CD8-positive, alpha-beta T cell (primary cell): ENCODE measurements at places on chromosomes 1 and 21.

DNA sequence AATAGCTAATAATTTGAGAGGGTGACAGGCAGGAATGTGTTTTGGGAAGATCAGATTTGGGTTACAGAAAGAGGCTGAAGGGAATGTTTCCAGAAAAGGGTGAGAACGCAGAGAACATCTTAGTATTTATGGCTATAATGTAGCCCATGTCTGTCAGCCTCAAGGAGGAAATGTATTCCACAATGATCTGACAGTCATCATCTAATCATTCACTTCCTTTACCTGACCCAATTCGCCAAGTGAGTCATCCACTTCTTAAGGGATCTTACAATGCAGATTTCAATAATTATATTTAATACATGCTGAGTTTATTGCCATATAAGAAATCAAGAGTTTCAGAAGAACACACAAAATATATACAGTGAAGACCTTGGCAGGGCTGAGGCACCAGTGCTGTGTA is 10.8 kb downstream of the TRIM45 start:
- DNase-seq, result no peak

DNA sequence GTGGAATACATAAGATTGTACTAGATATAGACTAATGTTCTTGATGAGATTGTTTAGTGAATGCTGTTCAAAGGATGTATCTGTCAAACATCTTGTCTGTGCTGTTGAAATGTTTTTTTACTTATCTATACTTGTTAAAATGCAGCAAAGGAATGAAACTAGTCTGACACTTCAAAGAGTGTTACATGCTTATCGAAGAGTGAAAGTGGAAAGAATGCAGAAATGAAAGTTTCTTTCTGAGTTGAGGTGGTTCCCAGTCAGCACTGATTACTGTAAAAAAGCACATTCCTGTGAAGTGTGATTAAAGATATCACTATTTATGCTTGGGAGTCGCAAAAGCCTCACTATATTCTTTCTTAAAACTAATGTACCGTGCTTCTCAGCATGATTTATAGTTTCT is 1225.2 kb downstream of the NCAM2 start:
- no peak for DNase-seq

DNA sequence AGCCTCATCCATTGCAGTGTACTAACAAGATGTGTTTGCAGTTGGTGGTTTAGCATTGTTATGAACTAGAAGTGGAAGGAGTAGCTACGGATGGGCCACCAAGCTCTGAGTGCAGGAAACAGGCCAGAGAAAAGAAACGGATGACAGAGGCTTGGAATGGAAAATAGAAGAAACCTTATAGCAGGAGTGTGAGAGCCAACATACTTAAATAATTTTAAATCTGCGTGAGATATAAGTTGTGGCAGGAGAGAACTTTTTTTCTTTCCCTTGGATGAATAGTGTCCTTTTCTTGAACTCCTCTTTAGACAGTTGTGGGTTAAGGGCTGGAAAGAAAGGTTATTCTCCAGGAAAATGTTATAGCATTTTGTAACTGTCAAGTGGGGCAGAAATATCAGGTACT is 54.2 kb downstream of the RGL1 start:
- no peak for DNase-seq

GRCh38 chr1:224502459-224503160 is 68.0 kb upstream of the WDR26 start:
- DNase-seq, result no peak

- DNase-seq, result no peak
Measured at GRCh38 chr1:93106226-93106625, 27.1 kb downstream of the MTF2 start.

DNA sequence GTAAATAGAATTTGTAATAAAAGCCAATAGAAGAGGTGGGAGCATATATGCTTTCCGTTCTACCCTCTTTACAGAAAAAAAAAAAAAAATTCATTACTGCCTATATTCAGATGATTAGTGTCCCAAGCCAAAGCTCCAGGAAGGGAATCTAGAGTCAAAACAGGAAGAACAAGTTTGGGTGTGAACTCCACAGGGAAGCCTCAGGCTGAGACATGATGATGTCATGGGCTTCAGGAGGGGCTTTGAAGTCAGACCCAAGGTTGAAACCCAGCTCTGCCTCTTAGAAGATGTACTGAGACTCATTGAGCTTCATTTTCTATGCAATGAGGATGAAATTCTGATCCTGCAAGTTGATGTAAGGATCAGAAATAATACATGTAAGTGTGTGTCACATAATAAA is 250.0 kb upstream of the ADGRL2 start:
- DNase-seq, result no peak

GRCh38 chr1:171495444-171495843 is 10.1 kb downstream of the PRRC2C start:
- no peak for DNase-seq

GRCh38 chr21:33265664-33266049 is 510 bp upstream of the IL10RB start:
- DNase-seq, result peak; percentile 53

DNA sequence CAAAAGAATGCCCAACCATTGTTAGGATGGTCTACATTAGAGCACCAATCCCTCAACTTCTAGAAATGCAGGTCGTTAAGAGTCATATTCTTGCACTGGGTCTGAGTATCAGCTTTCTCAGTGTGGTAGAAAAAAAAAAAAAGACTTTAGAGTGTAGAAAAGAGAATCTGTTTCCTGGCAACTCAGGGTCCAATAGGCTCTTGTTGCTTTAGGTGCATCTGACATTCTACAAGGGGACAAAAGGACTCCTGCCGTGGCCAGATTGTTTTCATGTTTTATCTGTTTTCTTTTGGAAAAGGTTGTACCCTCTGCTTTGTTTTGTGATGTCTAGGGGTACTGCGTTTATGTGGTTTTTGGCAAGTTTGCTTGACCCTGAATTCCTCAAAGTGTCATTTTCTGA is 105.4 kb upstream of the KCNK2 start:
- no peak for DNase-seq

- no peak for DNase-seq
Measured at GRCh38 chr1:166915941-166916340, 39.9 kb upstream of the TADA1 start.

DNA sequence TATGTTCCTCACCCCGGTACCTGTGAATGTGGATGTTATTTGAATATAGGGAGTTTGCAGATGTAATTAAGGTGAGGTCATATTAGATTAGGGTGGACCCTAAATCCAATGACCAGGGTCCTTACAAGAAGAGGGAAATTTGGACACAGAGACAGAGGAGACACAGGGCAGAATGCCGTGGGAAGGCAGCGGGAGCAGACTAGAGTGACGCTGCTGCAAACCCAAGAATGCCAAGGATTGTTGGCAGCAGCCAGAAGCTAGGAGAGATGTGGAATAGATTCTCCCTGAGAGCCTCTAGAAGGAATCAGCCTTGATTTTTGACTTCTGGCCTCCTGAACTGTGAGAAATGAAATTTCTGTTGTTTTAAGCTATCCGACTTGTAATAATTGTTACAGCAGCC is 53.6 kb downstream of the SPATA46 start:
- DNase-seq, result no peak

GRCh38 chr1:234175363-234175762 is 197.9 kb upstream of the COA6 start:
- DNase-seq, result no peak

GRCh38 chr1:232130815-232131480 is 499.0 kb downstream of the SIPA1L2 start:
- no peak for DNase-seq

GRCh38 chr21:43806017-43806710 is 16.8 kb downstream of the RRP1 start:
- DNase-seq, result no peak

DNA sequence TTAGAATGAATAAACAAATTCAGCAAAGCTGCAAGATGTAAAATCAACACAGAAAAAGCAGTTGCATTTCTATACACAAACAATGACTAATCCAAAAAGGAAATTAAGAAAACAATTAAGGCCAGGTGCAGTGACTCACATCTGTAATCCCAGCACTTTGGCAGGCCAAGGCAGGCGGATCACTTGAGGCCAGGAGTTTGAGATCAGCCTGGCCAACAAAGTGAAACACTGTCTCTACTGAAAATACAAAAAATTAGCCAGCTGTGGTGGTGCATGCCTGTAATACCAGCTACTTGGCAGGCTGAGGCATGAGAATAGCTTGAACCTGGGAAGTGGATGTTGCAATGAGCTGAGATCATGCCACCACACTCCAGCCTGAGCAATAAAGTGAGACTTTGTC is 22.3 kb downstream of the THEM4 start:
- DNase-seq, result no peak

GRCh38 chr1:193406901-193407300 is 220.5 kb upstream of the B3GALT2 start:
- peak; percentile 57 for DNase-seq

GRCh38 chr1:155176544-155177071 is 3.0 kb downstream of the TRIM46 start:
- DNase-seq, result peak; percentile 70

DNA sequence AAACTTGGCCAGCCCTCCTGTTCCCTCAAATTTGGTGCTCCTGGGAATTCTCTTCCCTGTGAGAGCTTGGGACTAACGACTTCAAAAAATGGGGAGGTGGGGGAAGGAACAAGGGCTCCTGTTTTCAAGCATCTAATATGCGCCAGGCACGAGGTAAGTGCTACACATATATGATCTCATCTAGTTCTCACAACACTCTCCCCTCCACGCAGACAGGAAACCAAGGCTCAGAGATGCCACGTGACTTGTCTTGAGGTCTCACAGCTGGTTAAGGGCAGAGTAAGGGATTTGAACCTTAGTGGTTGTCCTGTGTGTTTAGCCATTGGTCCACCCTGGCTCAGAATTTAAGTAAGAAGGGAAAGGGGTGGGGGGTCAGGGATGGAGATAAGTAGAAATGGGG is 125.9 kb downstream of the DMRTB1 start:
- peak; percentile 89 for DNase-seq

- no peak for DNase-seq
Measured at GRCh38 chr1:208164609-208165008, 79.6 kb downstream of the PLXNA2 start.

DNA sequence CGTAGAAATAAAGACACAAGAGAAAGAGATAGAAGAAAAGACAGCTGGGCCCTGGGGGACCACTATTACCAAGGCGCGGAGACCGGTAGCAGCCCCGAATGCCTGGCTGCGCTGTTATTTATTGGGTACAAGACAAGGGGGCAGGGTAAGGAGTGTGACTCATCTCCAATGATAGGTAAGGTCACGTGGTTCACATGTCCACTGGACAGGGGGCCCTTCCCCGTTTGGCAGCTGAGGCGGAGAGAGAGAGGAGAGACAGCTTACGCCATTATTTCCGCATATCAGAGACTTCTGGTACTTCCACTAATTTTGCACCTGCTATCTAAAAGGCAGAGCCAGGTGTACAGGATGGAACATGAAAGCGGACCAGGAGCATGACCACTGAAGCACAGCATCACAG is 4.1 kb upstream of the TPRG1L start:
- DNase-seq, result no peak

DNA sequence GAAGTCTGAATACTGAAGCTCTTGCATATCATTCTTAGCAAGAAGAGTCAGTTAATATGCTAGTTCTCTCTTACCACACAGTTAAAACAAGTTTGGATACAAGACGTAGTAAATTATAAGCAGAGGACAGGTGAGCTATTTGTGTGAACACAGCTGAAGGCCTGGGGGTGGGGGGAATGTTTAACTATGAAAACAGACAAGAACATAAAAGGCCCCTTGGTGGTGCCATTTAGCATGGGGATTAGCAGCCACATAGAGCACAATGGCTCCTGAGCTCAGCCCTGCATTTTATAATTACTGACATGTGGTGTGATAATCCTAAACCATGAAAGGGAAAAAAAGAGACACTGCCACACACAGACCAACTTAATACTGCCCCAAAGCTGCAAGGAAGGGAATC is 94.8 kb downstream of the TGFBR3 start:
- no peak for DNase-seq

DNA sequence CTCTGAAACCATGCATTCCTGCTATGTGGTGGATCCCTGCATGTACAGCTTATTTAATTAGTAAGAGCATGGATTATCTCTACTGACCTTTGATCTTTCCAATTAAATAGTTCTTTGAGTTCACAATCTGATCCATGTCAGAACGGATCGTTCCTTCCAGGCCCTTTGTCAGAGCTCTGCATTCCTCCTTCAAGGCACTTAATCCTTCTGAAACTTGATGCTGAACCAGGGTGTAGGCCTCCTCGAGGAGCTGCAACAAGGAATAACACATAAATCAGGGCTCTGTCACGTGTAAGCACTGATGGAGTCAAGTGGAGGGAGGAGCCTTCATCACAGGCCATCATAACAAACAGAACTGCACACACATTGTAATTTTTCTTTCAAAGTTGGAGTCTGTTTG is 68.4 kb upstream of the EDEM3 start:
- no peak for DNase-seq

- no peak for DNase-seq
Measured at GRCh38 chr1:17881761-17882160, 126.6 kb downstream of the ACTL8 start.

DNA sequence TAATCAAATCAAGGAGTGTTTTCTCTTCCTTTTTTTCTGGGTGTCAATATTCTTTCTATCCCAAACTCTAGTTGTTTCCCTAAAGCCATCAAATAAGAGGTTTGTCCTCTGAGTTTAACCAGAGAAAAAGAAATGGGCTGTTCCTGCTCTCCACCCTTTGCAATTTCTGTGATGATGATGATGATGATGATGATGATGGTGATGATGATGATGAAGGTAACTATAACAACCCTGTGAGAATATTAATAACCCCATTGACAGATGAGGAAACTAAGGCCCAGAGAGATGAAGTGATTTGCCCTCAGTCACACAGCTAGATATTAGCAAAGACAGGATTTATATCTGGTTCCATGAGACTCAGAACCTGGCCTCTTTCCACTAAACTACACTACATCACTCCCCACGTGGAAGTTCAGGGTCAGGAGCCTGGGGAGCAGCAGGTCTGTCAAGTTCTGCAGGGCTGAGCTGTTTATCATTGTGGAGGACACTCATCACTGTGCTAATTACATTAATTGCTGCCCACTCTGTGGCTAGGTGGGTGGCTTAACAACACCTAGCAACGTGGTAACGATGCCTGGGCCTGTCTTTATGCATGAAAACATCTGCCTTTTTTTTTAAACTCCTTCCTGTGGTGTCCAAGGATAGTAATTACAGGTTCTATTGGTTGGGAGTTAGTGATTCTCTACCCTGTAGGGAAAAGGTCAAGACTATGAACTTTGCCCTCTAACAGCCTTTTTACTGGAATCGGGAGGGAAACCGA is 19.0 kb upstream of the JUN start:
- no peak for DNase-seq

- no peak for DNase-seq
Measured at GRCh38 chr1:241926141-241926540, 31.4 kb upstream of the BECN2 start.
